ENCODE measurements at places on chromosomes 2 and 18. TPM values are rescaled to one million over a fixed set of nuclear protein-coding genes. Genes with fewer than 3 reads are reported as not detected.

- peak; percentile 53 for DNase-seq
Measured at GRCh38 chr18:32093102-32093511, 1.4 kb downstream of the RNF138 start.

DNA sequence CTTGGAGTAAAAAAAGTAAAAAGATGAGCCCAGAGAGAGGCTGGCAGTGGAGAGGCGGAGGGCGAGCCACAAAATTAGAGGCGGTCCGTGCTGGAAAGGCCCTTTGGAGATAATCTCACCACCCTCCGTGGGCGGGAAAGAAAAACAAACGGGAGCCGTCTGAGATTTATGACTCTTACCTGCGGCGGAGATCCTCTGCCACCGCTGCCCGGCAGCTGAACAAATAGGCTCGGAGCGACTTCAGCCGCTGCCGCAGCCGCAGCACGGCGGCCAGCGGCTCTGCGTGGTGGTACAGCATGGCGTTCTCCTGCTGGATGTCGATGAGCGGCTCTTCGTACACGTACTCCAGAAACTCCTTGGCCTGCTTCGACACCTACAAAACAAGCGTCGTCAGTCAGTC lies 94.6 kb downstream of the PLEKHM3 start:
- no peak for DNase-seq

GRCh38 chr2:221911890-221912289 lies 339.8 kb upstream of the EPHA4 start:
- no peak for DNase-seq

The TLX2 gene
- 4.2 TPM for total RNA-seq

GRCh38 chr2:178998539-178998938 lies 51.4 kb downstream of the CCDC141 start:
- DNase-seq, result no peak

Measured in RPMI7951 (cell line).